ENCODE measurements at places on chromosomes 12 and 14. TPM values are rescaled to one million over a fixed set of nuclear protein-coding genes. Genes with fewer than 3 reads are reported as not detected.
A peak's percentile ranks its signal among the peaks of the same experiment; 100 is the strongest.

- no peak for DNase-seq
- no peak overlapping the region for H3K27ac ChIP-seq
- no peak overlapping the region for H3K4me3 ChIP-seq
- peaks cover 81% of the 10 kb centered on the region for H3K4me1 ChIP-seq
- H3K27me3 ChIP-seq, result no peaks in the 10 kb centered on the region
These were observed 8.2 kb upstream of the LGALS3 start for GRCh38 chr14:55120571-55121495.

- H3K4me3 ChIP-seq, result no peak overlapping the region
- DNase-seq, result no peak
- H3K4me1 ChIP-seq, result peaks cover 12% of the 10 kb centered on the region
- H3K27me3 ChIP-seq, result no peaks in the 10 kb centered on the region
- H3K36me3 ChIP-seq, result no peaks in the 10 kb centered on the region
These were observed 17.7 kb downstream of the AKT1 start for GRCh38 chr14:104777808-104778249.

GRCh38 chr12:15979096-15980092, 68.3 kb downstream of the DERA start:
- peaks cover 21% of the 10 kb centered on the region for H3K4me1 ChIP-seq
- no peak for DNase-seq
- H3K27ac ChIP-seq, result no peak overlapping the region
- no peaks in the 10 kb centered on the region for H3K36me3 ChIP-seq

- no peak overlapping the region for H3K4me3 ChIP-seq
- H3K27me3 ChIP-seq, result no peaks in the 10 kb centered on the region
- no peaks in the 10 kb centered on the region for H3K36me3 ChIP-seq
- no peak for DNase-seq
- H3K27ac ChIP-seq, result no peak overlapping the region
These were observed 64.8 kb upstream of the PLEKHG3 start for GRCh38 chr14:64639340-64639821.

GRCh38 chr12:84507956-84508850, 404.4 kb downstream of the SLC6A15 start:
- no peaks in the 10 kb centered on the region for H3K27me3 ChIP-seq
- H3K4me1 ChIP-seq, result peaks cover 7% of the 10 kb centered on the region
- H3K27ac ChIP-seq, result peak overlapping the region; percentile 1
- H3K4me3 ChIP-seq, result no peak overlapping the region
- H3K36me3 ChIP-seq, result no peaks in the 10 kb centered on the region

Gene STAC3
- total RNA-seq, result 0.74 TPM

Gene TMEM63C
- total RNA-seq, result 27.0 TPM

DNA sequence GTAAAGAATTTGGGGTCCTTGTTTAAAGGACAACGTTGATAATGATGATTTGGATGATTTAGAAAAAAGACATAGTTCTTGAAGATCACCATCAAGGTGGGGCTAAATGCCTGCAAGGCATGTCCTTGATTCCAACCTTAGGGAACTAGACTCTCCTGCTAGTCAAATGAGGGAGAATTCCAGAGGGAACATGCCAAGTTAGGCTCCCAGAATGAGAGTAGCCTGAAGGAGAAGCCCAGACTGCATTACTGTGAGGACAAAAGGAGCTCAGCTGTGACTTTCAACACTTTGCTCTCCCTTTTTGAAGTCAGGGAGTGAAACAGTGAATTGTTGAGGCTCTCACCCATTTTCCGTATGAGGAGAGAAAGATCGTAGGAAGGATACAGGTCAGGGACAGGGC, 95.2 kb upstream of the TBX3 start:
- no peaks in the 10 kb centered on the region for H3K36me3 ChIP-seq
- H3K4me1 ChIP-seq, result no peaks in the 10 kb centered on the region
- no peak for DNase-seq

DNA sequence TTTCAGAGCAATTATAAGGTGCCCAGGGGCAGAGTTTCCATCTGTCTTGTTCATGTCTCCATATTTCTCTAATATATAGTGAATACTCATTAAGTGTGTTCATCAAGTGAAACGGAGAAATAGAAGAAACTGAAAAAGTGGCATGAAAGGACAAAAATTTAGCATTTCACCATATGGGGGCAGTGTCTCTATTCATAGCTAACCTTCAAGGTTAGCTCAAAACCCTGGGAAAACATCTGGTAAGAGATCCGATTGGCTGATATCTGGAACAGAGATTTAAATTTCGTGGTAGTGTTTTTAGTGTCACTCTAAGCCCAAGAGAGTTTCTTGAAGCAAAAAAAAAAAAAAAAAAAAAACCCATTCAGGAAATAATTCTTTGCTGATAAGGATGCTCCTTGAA, 367.5 kb downstream of the DAD1 start:
- no peak overlapping the region for H3K4me3 ChIP-seq
- H3K4me1 ChIP-seq, result no peaks in the 10 kb centered on the region
- H3K27me3 ChIP-seq, result no peaks in the 10 kb centered on the region
- DNase-seq, result no peak

DNA sequence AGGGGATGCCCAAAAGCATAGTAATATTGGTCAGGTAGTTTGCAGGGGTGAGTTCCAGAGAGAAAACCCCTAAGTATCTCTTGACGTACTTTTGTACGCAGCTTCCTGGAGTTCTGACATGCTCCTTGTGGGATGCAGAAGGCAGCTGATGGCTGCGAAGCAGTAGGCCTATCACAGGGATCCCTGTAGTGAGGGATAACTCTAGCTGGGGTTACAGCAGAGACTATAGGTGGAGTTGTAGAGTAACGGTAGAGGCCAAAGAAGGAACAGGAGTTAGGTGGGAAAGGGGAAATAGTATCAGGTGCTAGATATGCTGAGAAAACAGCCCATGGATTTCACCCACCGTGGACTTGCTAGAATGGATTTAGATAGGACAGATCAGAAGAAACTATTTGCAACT, 37.3 kb downstream of the MGST1 start:
- H3K4me1 ChIP-seq, result no peaks in the 10 kb centered on the region
- H3K27ac ChIP-seq, result no peak overlapping the region
- no peaks in the 10 kb centered on the region for H3K36me3 ChIP-seq
- H3K4me3 ChIP-seq, result no peak overlapping the region
- DNase-seq, result no peak

GRCh38 chr14:65117769-65118745, 15.7 kb upstream of the MAX start:
- peak overlapping the region; percentile 33 for H3K27ac ChIP-seq
- no peaks in the 10 kb centered on the region for H3K36me3 ChIP-seq
- H3K4me1 ChIP-seq, result peaks cover 14% of the 10 kb centered on the region
- no peaks in the 10 kb centered on the region for H3K27me3 ChIP-seq
- no peak overlapping the region for H3K4me3 ChIP-seq

DNA sequence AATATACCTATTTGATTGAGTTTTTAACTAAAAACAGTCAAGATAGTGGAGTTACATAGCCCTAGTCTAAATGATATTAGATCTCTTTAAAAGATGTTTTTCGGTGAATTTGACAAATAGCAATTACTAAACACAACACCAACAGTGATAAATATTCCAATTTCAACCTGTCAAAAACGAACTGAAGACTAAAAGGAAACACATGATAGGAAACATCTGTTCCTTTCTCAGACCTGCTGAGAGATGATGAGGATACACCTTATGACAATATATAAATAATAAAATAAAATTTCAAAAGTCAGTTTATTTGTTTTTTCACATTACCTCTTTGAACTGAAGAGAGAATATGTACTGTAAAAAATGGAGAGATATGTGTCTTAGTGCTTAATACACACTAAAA, 232.7 kb downstream of the RASSF9 start:
- H3K4me3 ChIP-seq, result no peak overlapping the region
- no peak for DNase-seq
- H3K27me3 ChIP-seq, result no peaks in the 10 kb centered on the region
- H3K27ac ChIP-seq, result no peak overlapping the region
- no peaks in the 10 kb centered on the region for H3K36me3 ChIP-seq
- H3K4me1 ChIP-seq, result no peaks in the 10 kb centered on the region

Gene PAX9
- 1.5 TPM for total RNA-seq

Gene HVCN1
- total RNA-seq, result 7.6 TPM

DNA sequence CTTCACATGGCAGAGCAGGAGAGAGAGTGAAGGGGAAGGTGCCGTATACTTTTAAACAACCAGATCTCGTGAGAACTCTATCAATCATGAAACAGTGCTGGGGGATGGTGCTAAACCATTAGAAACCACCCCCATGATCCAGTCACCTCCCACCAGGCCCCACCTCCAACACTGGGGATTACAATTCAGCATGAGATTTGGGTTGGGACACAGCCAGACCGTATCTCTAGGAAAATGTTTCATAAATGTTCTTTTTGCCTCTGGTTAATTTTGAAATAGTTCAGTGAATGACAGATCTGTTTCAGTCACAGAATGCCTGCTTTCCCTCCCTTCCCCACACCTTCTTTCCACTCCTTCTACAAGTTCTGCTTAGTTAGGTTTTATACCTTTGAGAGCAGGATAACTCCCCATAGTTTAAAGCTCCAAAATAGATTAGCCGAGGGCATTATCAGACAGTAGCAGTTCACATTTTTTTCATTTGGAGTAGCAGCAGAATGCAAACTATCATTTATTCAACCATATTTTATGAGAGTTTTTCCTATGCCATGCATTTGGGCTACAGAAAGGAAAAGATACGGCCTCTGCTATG, 27.1 kb downstream of the PELI2 start:
- H3K4me3 ChIP-seq, result no peak overlapping the region
- H3K4me1 ChIP-seq, result peaks cover 33% of the 10 kb centered on the region
- H3K27me3 ChIP-seq, result no peaks in the 10 kb centered on the region
- H3K36me3 ChIP-seq, result no peaks in the 10 kb centered on the region
- no peak overlapping the region for H3K27ac ChIP-seq

Gene TCL1B
- total RNA-seq, result not detected

GRCh38 chr12:74482115-74482514, 55.5 kb upstream of the ATXN7L3B start:
- no peaks in the 10 kb centered on the region for H3K4me1 ChIP-seq
- no peaks in the 10 kb centered on the region for H3K36me3 ChIP-seq
- DNase-seq, result no peak
- no peak overlapping the region for H3K4me3 ChIP-seq

DNA sequence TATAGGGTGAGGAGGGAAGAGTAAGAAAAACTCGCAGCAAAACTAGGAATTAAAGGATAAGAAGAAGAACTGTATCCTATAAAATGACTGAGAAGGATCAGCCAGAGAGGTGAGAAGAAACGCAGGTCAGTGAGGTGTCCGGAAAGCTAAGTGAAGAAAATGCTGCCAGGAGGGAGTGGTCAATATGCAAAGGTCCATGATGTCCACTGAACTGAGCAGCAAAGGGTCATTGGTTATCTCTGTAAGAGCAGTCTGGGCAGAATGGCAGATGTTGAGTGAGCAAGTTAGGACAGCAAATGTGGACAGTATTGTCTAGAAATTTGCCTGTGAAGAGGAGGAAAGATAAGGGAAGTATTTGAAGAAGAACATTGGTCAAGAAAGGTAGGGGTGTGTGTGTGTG, 155.4 kb downstream of the SRGAP1 start:
- no peaks in the 10 kb centered on the region for H3K27me3 ChIP-seq
- H3K27ac ChIP-seq, result no peak overlapping the region
- no peaks in the 10 kb centered on the region for H3K4me1 ChIP-seq
- DNase-seq, result no peak
- no peaks in the 10 kb centered on the region for H3K36me3 ChIP-seq
- no peak overlapping the region for H3K4me3 ChIP-seq

- H3K27me3 ChIP-seq, result no peaks in the 10 kb centered on the region
- no peaks in the 10 kb centered on the region for H3K36me3 ChIP-seq
- no peak overlapping the region for H3K4me3 ChIP-seq
- H3K4me1 ChIP-seq, result no peaks in the 10 kb centered on the region
These were observed 338.5 kb upstream of the SOX5 start for GRCh38 chr12:24287963-24288362.

DNA sequence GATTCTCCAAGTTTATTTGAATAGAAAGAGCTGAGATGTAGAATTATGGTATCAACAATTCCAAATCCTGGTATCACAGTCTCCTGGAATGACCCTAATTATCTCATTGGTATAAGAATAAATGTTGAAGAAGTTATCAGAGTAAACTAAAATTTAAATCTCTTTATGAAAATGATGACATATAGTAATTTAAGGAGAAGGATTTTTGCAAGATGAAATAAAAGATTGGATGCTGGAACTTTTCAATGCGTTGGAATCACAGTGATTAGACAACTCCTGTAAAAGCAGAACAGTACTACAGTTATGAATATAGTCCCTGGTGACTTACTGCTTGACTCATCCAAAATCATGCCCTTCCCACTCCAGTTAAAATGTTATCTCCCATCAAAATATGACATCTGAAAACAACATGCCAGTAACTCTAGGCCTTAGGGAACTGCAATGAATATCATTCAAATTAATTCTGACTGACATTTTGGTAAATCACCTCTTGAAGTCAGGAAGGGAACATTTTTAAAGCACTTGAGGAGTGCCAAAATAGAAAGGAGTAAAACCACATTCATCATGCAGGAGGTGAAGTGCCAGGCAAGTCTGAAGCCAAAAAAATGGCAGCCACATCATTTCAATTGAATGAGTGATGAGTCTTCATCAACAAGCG, 197.8 kb upstream of the PRKD1 start:
- no peak overlapping the region for H3K4me3 ChIP-seq
- H3K36me3 ChIP-seq, result no peaks in the 10 kb centered on the region
- no peaks in the 10 kb centered on the region for H3K27me3 ChIP-seq
- no peaks in the 10 kb centered on the region for H3K4me1 ChIP-seq
- H3K27ac ChIP-seq, result no peak overlapping the region

Gene RDH12
- total RNA-seq, result 15.0 TPM

GRCh38 chr14:94001016-94001415, 3.9 kb downstream of the CCDC197 start:
- DNase-seq, result no peak
- no peaks in the 10 kb centered on the region for H3K27me3 ChIP-seq
- no peaks in the 10 kb centered on the region for H3K36me3 ChIP-seq
- H3K4me1 ChIP-seq, result no peaks in the 10 kb centered on the region

Gene APOLD1
- total RNA-seq, result 127 TPM

DNA sequence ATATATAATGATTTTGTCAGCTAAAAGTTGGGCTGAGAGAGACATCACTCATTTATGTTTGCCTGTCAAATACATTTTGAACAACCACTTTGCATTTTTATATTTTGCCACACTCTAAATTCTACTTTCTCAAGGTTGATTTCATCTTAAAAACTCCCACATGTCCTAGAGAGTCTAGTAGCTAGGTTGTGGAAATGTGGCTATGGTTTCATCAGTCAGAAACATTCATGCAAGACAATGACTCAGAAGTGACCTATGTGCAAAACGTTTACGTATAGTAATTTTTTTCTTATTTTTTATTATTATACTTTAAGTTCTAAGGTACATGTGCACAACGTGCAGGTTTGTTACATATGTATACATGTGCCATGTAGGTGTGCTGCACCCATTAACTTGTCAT, 27.4 kb upstream of the PRKD1 start:
- H3K27ac ChIP-seq, result no peak overlapping the region
- no peaks in the 10 kb centered on the region for H3K27me3 ChIP-seq
- DNase-seq, result no peak
- no peaks in the 10 kb centered on the region for H3K4me1 ChIP-seq
- no peaks in the 10 kb centered on the region for H3K36me3 ChIP-seq

DNA sequence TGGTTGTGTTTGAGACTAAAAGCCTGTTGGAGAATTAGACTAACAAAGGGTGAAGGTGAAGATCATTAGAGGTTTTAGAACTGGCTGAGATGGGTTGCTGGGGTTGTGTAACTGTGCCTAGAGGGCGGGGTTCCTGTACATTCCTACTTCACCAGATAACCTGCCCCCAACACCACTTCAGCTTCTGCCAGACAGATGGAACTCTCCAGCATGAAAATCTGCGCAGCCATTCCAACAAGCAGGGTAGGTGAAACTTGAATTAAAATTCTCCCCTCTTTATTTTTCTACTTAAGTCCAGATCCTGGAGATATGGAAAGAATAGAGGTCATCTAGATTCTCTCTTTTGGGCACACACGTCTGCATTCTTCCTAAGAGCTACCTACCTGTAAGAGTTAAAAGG, 6.0 kb downstream of the FOXG1 start:
- H3K27me3 ChIP-seq, result peaks cover 9% of the 10 kb centered on the region
- H3K4me1 ChIP-seq, result no peaks in the 10 kb centered on the region
- no peaks in the 10 kb centered on the region for H3K36me3 ChIP-seq
